Activated naive CD8-positive, alpha-beta T cell treated with anti-CD3 and anti-CD28 coated beads, Interleukin-2, amount 10 ng/mL, durations not matched to agents 7 days and 5 days (primary cell): ENCODE measurements at places on chromosomes 2 and 18.

GRCh38 chr18:64234321-64234720 lies 85.4 kb upstream of the LINC00305 start:
- no peak for DNase-seq

DNA sequence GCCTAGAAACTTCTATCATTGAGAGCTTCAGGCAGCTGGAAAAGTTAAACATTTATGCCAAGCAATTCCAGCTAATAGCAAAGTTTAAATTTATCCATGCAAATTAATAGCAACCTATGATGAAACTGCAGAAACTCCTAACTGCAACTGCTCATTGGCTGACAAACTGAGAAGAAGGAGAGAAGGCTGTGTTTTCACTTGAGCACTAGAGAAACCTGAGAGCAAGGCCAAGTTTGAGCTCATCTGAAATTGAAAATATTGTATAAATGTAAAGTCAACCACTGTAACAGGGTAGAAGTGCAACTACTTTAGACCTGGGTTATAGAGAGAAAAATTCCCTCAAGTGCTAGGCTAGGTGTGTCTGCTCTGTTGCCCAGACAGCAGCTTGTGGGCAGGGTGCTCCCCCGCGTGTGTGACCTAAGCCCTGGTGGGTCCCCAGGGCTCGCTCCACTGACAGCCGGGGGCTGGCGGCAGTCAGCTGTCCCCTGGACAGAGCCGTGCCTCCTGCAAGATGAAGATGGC lies 50.2 kb downstream of the CABYR start:
- DNase-seq = no peak

- DNase-seq = no peak
Measured at GRCh38 chr2:162241571-162241970, 1.7 kb downstream of the FAP start.

DNA sequence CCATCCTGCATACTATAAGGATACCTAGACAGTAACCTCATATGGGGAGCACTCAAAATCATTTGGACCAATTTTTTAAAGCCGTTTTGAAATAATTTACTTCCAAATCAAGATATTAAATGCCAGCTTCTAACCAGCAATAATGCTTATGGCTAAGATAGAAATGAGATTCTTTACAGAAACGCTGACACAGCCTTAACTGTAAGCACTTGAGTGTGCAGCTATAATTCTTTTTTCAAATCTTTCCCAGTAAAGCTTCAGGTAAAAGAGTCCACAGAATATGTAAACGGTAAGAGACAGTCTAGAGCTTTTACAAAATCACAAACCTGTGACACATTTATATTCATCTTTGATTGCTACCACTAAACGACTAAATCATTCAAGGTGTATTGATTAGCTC lies 4.5 kb downstream of the NXPH2 start:
- no peak for DNase-seq

DNA sequence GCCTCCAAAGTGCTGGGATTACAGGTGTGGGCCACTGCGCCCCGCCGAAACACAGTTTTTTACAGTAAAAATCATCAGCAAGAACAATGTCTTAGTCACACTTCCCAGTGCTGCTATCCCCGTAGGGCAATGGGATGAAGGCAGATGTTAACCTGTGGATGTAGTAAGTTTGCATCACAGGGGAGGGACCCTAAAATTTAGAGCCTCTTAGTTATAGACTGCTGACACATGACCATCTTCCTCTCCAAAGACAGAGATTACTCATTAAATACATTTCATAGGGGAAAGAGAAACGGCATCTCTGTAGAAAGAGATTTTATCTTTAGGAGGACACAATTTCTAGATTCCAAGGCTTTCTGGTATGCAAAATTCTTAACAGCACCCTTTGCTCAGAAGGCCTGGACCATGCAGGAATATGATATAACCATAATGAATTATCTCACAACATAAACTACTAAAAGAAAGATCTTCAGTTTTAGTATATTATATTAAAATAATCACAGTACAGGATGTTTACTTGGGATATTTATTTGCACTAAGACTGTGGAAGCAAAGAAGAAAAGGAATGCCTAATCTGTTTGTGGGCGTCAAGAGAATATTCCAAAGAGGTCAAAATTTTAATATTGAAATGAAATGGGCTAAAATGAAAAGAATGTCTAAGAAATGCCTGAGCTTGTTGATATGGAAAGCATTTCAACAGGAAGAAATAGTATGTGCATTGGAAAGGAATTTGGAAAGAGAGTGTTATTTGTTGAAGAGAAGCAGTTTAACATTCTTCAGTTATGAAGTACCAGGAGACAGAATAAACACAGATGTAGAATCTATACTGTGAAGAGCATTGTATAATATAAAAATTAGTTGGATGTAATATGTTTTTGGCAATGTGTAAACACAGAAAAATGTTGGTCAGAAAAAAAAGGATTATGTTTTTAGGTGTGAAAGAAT lies 1228.3 kb upstream of the CHAC2 start:
- no peak for DNase-seq

DNA sequence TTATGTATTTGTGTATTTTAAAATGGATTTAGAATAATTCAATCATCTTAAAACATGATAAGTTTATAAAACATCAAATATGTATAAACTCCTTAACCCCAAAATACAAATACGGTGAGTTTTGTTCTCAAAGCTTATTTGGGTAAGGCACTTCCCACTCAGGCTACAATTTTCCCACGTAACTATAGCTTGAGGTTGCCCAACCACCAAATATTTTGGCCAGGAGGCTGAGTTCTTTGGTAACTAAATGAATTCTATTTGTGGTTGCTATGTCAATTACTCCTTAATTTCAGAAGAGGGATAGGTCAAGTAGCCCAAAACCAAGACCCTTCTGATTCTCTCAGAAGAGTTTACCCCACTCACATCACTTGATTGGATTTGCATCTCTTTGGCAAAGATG lies 70.4 kb downstream of the MYL12B start:
- no peak for DNase-seq

DNA sequence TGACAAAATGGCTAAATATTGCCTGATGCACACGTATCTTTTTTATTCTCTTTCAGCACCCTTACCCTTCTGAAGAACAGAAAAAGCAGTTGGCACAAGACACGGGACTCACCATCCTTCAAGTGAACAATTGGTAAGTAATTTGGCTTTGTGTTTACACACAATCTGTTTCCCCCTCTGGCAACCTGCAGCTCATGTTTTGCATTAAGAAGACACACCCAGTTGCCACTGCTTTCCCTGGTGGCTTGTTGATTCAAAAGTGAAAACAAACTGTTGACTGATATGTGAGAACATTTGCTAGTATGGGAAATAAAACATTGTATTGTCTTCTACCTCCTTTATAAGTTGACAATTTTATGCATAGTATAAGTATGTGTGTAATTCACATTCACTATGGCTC lies 113.0 kb downstream of the MEIS1 start:
- DNase-seq = no peak

DNA sequence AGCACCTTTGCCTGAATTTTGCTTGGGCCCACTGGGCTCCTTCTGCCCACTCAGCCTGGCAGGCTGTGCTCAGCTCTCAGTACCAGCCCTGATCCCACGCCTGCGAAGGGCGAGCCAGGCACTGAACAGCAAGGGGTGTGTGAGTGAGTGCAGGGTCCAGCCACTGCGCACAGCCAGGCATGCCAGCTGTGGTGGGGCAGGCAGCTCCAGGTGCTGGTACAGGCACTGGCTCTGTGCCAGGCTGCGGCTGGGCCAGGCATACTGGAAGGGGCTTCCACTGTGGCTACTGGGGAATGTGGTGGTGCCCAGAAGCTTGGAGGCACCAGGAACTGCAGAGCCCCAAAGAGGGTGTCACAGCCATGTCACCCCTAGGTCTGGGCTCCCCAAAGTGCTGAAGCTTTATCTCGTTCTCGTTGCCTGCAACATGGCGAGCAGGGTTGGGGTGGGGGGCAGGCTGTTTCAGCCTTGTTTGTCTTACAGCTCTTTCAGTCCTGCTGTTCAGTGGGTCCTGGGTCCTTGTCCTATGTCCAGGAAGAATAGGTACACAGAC lies 8.8 kb downstream of the DYSF start:
- no peak for DNase-seq

DNA sequence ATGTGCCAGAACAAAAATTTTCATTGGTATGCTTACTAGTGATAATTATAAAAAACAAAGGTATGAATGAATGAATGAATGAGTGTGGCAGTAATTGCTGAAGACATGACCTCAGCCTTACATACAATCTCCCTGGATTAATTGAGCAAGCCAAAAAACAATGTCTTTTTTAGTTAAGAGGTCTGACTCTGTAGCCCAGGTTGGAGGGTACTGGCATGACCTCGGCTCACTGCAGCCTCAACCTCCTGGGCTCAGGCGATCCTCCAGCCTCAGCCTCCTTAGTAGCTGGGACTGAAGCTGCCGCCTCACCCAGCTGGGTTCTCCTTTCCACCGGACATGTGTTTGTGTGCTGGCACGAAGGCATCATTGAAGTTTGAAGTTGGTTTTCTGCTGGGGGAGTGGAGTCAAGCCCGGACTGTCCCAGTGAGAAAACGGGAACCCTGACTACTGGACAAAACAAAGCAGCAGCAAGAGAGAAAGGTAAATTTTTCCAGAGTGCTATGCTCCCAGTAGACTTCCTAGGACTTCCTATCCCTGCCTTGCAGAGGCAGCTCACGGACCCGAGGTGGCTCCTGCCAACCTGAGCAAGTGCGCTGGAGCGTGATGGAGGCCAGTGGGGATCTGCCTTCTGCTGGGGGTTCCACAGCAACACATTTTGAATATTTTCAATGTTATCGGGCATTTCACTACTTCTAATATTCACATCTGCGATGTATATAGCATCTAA lies 6.4 kb upstream of the IMP4 start:
- DNase-seq = no peak

DNA sequence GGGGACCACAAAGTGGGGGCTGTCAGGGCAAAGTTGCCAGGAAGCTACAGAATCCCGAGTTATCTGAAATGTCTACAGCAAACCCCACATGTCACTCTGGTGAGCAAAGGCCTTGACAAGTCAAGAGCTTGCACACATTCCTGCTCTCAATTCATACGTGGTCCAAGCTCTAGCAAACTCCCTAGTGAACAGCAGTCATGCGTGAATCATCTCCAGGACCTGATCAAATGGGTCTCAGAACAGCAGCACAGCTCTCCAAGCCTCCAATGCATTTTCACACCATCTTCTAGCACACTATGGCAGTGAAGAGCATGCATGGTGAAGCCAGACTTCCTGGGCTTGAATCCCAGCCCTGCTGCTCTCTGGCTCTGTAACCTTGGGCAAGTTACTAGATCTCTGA lies 68.5 kb downstream of the MYO5B start:
- no peak for DNase-seq

- DNase-seq = no peak
Measured at GRCh38 chr18:54209471-54210180, 14.8 kb downstream of the MBD2 start.

GRCh38 chr2:7736646-7737305 lies 819.6 kb downstream of the RNF144A start:
- no peak for DNase-seq
